BE2C (cell line): ENCODE measurements at places on chromosomes 12 and 14.

DNA sequence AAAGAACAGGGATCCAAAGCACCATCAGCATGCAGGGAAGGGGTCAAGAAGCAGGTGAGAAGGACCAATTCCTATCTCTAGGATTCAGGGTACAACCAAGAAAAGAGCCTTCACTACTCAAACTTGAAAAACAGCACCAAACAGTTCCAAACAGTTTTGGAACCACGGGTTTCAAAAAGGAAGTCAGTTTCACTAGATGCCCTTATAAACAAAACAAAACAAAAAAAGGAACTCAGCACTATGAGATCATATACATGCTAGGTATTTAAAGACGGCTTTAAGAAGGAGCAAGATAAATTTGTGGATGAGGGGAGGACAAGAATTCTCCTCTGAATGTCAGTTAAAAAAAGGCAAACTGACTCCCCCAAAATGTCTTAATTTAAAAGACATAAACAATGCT lies 6.0 kb downstream of the INSM2 start:
- no peak for DNase-seq

- no peak for DNase-seq
Measured at GRCh38 chr12:82554529-82554928, 132.2 kb upstream of the TMTC2 start.

- DNase-seq, result no peak
Measured at GRCh38 chr12:57852200-57852599, 5.7 kb upstream of the CTDSP2 start.

GRCh38 chr12:24134092-24134491 lies 184.6 kb upstream of the SOX5 start:
- DNase-seq, result no peak

DNA sequence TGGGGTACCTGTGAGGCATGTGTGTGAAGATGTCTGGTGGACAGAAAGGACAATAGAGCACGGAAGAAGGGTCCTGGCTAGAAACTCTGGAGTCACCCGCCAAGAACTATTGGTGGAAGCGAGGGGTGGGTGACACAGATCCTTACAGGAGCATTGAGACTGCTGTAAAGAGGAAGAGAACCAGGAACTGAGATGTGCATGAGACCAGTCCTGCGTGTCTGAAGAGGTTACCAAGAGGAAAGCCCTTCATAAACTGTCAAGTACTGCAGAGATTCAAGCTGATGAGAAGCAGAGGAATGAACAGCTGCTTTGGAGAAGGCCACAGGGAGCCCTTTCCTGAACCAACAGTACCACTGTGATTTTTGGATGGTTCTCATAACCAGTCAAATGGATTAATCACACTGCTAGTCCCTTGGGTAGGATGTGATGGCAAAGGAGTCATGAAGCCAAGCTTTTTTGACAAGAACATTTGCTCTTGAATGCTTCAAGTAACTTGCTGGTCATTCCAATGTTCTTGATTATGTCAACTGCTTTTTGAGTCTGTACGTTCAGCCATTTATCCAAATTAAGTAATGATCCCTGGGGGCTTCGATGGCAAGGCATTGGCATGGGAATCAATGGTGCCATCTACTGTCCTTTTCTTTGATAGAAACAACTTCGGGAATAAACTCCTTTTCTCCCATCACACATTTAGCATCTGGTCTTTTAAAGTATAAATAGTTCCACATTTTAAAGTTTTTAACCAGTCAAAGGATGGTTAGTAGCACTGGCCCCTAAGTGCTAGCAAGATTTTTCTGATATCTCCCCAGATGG lies 42.9 kb downstream of the GPR135 start:
- no peak for DNase-seq

DNA sequence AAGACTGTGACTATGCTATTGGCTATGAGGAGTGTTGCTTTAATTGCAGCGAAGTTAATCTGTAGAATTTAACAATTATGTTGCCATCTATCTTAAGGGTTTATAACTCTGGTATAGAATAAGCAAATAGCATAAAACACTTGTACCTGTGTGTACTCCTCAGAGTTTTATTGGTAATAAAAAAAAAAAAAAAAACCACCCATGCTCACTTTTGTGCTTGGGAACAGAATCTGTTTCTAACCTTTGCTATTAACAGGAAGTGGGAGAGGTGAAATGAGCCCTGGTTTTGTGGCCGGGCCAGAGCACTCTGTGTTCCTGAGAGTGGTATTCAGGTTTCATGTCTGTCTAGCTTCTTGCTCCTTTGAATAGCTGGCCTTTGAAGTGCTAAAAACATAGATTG lies 53.1 kb downstream of the PDE3A start:
- DNase-seq, result no peak

GRCh38 chr14:100807496-100807895 lies 18.4 kb upstream of the MEG3 start:
- DNase-seq, result no peak

DNA sequence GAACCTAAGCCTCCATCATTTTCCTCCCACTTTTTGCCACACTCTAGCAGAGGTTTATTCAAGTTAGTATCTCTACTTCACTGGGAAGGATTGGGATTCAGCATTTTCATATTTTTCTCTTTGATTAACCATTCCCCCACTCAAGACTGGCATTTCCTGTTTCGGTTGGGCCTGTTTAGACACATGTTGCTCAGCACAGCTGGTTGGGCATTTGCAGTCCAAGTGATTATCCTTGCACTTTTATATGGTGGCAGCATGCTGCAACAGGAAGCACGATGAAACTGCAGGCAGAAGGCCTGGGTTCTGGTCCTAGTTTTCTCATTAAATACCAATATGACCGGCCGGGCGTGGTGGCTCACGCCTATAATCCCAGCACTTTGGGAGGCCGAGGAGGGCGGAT lies 182.9 kb upstream of the GRIN2B start:
- DNase-seq, result no peak

- peak; percentile 15 for DNase-seq
Measured at GRCh38 chr14:51369814-51370213, 129.8 kb downstream of the TMX1 start.

GRCh38 chr14:104118006-104118844 lies 20.2 kb upstream of the KIF26A start:
- DNase-seq, result peak; percentile 9

DNA sequence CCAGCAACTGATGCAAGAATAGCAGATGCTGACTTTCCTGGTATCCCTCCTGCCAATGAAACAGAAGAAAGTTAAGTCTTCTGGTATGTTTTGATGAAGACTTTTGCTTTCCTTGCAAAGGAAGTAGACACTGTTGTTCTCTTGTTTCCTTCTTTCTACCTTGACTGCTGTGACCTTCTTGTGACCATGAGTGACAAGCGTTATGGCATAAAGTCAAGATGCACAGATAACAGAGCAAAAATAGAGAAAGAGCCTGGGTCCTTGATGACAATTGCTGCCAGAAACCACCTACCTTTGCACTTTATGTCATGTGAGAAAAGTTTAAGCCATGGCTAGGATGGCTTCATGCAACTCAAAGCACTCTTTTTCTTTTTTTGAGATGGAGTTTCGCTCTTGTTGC lies 49.2 kb upstream of the LTA4H start:
- no peak for DNase-seq

- no peak for DNase-seq
Measured at GRCh38 chr12:115491511-115492250, 785.8 kb downstream of the MED13L start.

- DNase-seq, result no peak
Measured at GRCh38 chr12:62306569-62307530, 46.6 kb downstream of the USP15 start.

GRCh38 chr12:54144738-54145137 lies 44.0 kb downstream of the SMUG1 start:
- no peak for DNase-seq

DNA sequence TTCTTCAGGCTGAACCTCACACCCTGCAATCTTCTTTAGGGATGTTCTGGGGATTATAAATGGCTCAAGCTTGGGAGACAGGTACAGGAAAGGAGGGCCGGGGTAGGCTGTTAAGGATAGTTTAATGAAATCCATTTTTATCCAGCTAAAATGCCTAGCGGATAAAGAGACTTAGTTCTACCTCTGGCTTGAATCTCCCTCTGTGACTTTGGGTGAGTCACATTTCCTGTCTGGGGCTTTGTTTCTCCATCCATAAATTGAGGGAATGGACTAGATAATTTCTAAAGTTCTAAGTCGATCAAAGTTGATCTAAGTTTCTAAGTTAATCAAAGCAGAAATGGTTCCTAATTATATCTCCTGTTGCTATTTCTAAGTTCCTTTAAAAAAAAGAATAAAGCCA lies 319.6 kb upstream of the E2F7 start:
- no peak for DNase-seq

GRCh38 chr12:87784350-87784749 lies 244.9 kb downstream of the C12orf50 start:
- no peak for DNase-seq

DNA sequence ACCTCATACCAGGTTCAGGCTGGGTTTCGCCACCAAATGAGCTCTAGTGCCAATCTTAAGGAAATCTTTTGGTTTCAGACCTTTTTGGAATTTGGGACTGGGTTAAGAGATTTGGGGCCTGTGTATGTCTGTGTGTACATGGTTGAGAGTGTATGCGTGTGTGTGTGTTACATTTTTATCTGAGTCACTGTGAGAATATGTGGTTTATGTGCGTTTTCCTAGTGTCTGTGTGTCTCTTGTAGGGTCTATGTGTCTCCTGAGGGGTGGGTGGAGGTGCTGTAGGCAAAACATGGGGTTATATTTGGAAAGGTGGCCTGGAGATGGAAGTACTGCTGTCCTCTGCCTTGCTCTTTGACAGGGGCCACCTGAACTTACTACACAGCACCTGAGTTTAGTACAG lies 17.9 kb downstream of the C12orf43 start:
- DNase-seq, result no peak

DNA sequence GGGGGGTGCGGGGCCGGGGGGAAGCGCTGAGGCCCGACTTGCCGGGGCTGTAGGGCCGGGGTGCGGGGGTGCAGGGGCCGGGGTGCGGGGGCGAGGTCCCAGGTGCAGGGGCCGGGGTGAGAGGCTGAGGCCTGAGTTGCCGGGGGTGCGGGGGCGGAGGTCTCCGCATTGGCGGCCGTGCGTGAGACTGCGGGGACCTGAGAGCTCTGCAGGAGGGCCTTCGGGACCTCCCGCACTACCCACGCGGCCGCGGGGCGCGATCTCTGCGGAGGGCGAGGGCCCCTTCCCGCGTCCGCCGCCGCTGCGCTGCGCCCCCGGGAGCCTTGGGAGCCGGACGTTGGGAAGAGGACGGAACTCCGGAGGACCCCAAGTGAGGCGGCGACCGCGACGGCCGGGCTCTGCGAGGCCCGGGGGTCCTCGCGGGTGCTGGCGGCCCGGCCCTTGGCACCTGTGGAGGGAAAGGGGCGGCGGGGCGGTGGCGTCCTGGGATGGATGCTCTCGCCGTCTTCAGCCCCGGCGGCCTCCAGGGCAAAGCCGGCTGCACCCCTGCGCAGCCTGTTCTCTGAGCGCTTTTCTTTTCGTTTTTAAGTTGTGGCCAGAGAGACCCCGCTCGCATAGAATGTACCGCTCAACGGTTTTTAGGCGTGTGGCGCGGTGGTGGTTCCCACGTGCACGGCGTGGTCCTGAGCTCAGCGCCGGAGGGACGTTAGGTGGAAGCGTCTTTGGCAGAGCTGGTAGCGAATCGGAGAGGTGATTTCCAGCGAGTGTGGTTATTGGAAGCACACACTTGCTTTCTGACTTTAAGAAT lies 1.3 kb downstream of the PIWIL1 start:
- no peak for DNase-seq

GRCh38 chr14:21902561-21903181 lies 229.1 kb upstream of the OR4E1 start:
- no peak for DNase-seq

- no peak for DNase-seq
Measured at GRCh38 chr14:85579942-85580341, 50.0 kb downstream of the FLRT2 start.

DNA sequence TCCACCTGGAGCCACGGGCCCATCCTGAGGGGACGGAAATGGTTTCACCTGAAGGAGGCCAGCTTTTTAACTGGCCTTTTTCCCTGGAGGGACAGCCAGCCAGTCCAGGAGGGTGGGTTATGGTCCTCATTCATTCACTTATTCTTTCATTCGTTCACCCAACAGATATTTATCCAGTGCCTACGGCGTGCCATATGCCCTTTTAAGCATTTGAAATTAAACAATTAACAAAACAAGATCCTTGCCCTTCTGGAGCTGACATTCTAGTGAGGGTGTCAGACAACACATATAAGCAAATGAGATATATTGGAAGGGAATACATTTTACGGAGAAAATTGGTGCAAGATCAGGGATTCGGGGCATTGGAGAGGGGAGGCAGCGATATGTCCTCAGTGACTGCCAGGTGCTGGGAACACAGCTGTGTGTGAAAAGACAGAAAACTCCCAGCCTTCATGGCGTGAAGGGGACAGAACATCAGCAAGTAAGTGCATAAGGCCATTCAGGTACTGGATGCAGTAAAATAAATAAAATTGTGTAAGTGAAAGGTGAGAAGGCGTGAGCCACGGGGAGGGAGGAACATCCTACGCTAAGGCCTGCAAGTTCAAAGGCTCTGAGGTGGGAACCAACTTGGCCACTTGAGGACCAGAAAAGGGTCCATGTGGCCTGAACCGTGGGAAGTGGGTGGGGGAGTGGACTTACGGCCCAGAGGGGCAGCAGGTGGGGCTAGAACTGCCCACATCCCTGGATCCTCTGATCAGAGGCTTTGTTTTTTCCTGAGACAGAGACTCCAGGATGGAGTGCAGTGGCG lies 684 bp upstream of the ABCB9 start:
- DNase-seq, result no peak

DNA sequence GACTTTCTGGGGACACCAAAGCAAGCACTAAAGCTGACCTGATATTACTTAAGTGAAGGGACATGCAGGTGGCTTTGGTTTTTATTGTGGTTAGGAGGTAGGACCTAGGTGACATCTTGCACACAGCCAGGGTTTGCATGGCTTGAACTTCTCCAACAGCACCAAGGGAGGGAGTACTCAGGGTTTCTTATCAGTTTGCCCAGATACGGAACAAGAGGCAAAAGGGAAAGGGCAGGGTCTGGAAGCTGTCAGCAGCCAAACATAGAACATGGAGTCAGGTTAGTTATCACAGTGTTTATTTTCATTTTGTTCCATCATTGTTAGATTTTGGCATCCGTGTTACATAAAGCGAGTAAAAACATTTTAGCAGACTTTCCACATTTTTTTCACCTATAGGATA lies 186.3 kb upstream of the CLEC14A start:
- peak; percentile 19 for DNase-seq

DNA sequence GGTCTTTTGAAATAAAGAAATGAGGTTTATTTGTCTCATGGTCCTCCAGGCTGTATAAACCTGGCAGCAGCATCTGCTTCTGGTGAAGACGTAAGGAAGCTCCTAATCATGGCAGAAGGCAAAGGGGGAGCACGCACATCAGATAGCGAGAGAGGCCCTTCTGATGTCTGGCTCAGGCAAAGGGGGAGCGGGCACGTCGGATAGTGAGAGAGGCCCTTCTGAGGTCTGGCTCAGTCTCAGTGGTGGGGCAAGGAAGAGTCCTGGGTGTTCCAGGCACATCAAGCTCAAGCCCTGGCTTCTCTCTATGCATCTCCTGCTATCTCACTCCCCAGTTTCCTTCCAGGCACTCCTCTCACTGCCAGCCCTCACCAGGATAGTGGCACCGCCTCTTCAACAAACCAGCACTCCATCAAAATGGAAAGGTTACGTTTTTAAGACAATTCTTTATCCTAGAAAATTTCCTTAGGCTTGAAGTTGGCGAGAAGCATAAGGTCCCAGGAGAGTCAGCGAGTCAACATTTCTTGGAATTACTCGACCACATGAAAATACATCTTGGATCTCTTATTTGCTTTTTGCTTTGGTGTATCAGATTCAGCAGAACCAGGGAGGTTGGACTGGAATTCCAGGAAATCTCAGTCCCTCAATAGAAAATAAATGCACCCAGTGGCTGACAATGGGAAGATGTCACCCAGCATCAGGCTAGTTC lies 189.6 kb upstream of the TMEM132C start:
- DNase-seq, result no peak
